NCI-H2227 treated with DMSO at 0.1 percent for 48 hours (cell line): ENCODE measurements at places on chromosomes 16 and 17.

GRCh38 chr17:78875363-78876093, 27.5 kb downstream of the CEP295NL start:
- no peak for DNase-seq

GRCh38 chr17:79038545-79039135, 14.7 kb downstream of the C1QTNF1 start:
- no peak for DNase-seq

DNA sequence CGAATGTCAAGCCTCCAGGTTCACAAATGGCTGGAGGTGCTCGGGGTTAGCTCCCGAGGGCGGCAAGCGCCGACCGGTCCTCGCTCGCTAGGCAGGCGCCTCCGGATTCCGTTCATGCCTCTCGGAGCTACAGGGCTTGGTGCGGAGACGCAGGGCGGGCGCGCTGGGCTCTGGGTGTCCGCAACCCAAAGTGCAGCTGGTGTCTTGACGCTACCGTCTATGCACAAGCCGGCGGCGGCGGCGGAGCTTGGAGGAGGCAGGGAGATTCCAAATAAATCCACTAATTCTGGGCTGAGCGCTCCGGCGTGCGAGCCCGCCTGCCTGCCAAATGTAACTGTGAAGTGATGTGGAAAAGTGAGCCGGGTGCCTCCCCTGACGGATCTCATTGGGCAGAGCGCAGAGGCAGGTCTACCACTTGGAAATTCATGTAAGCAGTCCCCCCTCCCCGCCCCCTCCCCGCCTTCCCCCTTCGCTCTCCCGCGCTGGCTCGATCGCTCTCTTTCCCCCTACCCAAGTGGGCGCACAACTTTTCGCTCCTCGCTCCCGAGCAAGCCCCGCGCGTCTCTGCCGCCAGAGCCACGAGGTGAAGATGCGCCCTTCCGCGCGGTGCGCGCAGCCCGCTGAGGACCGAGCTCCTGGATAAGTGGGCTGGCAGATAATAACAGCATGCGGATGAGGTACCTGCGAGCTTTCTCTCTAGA, at the start of gene CDH8:
CDH8 (minus strand) TSS at position 338 of the 701 bp plus-strand sequence. CDS start 15,035 bp downstream, outside the sequence.
- peak; percentile 17 for DNase-seq

- no peak for DNase-seq
Observed at GRCh38 chr17:18278867-18279266, 18.4 kb downstream of the MIEF2 start.

GRCh38 chr17:17391668-17392370, 85.0 kb upstream of the MED9 start:
- DNase-seq: no peak

- no peak for DNase-seq
Observed at GRCh38 chr16:66612422-66612821, 7.9 kb downstream of the CMTM3 start.

- DNase-seq: peak; percentile 30
Observed at GRCh38 chr17:15260376-15261257, 4.5 kb downstream of the PMP22 start.

DNA sequence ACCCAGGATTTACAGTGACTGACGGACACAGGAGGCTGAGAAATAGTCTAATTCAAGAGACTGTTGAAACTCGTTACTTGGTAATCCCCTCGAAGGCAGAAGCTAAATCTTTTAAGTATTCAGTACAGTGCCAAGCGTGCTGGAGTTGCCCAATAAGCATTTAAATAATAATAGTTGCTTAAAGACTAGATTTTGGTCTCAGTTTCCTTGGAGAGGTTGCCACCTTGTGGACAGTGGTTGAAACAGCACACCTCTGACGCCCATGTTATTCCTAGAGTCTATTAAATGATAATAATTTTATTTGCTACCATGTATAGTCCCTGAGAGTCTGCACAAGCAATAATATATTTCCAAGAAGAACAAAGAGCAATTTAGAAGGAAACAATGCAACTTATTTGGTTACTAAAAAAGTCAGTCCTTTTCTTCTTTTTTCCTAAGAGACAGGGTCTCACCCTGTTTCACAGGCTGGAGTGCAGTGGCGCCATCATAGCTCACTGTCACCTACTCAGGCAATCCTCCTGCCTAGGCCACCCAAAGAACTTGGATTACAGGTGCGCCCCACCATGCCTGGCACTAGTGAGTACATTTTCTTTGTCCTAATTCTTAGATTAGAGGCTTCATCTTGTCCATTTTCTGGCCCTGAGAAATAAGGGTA, 138.0 kb upstream of the NUDT7 start:
- peak; percentile 8 for DNase-seq

GRCh38 chr17:8995711-8996110, 25.6 kb upstream of the NTN1 start:
- DNase-seq: no peak

GRCh38 chr17:61456061-61456681, 3.9 kb downstream of the TBX4 start:
- DNase-seq: no peak

DNA sequence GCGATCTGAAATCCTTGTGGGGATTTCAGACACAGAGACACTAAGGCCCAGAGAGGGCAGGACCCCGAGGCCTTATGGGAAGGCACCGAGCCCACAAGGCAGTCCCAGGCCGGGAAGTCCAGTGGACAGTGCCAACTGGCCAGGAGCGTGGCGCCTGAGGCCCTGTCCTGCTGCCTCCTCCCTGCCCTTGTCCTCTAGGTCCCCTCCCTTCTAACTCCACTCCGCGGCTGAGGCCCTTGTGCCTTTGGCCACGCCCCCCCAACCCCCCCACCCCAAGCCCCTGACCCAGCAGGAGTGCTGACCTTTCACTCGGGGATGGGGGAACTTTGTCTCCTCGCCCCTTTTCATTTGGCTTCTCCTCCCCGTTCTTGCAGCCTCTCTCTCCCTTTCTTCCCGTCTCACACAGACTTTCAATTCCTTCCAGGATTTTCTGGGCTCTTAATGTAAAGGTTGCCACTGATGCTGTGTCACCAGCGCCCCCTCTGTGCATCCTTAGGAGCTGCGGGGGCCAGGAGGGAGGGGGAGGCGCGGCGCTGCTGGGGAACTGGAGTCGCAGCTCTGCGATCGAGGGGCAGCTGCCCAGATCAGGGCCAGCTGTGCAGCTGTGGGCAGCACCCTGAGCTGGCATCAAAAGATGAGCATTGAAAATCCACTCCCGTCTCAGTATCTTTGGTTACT, 29.1 kb downstream of the CRHR1 start:
- DNase-seq: no peak

DNA sequence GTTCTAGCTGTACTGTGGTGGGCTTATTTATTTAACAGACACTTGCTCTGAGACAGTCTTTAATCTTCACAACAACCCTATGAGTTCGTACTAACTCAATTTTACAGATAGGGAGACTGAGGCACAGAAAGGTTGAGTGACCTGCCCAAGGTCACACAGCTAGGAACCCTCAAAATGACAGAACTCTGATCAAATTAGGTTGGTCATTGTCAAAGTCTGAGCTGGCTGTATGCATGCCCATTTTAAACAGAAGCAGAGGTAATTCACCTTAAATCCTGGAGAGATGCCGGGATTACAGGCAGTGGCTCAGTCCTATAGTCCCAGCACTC, 24.9 kb downstream of the LAT start:
- no peak for DNase-seq

- no peak for DNase-seq
Observed at GRCh38 chr16:86061721-86062120, 162.8 kb downstream of the IRF8 start.

- no peak for DNase-seq
Observed at GRCh38 chr16:81457326-81458133, 12.9 kb downstream of the CMIP start.

DNA sequence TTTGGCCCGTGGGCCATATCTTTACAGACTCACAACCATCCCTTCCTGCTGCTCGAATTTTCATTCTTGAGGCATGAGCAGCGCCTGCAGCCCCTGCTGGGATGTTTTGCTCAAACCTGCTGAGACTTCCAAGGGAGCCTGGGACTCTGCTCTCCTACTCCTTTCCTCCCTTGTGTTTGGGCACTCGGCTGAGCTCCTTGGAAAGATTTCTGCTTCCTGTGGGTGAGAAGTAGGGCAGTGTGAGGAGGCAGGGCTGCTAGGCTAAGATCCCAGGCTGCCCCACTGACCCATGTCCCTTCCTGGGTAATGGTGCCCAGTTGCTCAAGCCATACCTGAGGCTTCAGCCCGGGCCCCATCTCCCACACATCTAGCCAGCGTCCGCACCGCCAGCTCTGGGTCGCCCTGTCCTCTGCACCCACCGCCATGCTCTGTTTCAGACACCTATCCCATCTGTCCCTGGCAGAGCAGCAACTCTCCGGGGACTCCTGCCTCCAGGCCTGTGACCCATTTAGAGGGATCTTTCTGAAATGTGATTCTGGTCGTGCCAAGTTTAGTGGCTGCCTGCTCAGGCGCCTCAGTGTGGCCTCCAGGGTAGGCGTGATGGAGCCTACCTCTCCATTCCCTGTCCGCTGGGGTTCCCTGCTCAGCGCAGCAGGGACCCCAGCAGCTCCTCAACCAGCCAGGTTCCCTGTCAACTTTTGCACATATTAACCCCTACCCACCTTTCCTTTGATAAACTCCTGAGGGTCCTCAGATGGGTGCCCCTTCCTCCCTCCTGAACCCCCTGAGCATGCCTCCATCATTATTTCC, 190.1 kb downstream of the CCDC182 start:
- DNase-seq: no peak

DNA sequence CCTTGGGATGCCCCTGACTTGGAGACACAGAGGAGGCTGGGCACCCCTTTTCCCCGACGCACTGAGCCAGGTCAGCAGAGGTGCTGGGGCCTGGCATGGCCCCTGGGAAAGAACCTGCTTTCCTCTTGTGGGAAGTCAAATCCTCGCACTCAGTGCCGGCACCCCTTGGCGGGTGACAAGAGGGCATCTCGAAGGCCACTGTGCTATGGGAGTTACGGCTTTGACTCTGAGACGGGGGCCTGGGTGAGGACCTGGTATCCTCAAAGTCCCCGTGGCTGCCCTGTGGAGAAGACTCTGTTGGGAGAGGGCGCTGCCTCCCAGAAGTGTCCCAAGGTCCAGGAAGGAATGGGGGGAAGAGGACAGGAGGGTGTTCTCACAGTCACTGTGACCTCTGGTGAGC, 117.0 kb downstream of the METRNL start:
- DNase-seq: no peak

GRCh38 chr16:84033251-84034195, 9.1 kb downstream of the SLC38A8 start:
- DNase-seq: no peak

- DNase-seq: peak; percentile 100
Observed at GRCh38 chr17:17972126-17972951, at the start of the genes DRC3 and TOM1L2. Gene DRC3 (plus strand): TSS chr17:17972862. CDS start chr17:17977599, 4,737 bp downstream. Gene TOM1L2 (minus strand): TSS chr17:17972400. CDS start chr17:17972313, 87 bp downstream.

DNA sequence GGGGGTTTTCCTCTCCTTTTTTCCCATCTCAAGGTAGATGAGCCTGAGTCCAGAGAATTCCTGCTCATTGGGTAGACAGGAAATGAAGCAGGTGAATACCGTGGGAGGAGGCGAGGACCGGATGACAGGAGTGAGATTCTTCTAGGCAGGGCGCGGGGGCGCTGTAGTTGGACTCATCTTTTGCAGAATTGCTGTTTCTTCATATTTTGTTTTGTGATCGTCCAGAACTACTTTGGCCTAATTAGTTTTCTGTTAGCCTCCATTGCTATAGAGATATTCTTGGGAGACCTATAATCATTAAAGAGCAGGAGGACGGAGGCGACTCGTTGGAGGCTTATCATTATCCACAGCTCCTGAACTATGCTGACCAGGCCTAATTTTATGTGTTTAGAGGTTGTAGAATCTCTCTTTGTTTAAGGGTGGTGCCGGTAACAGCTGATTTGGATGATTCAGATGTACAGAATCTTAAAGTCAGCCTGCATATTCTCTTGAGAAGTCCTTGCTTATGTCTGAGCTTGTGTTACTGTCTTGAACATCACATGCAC, 650 bp downstream of the ATP6V0A1 start:
- peak; percentile 55 for DNase-seq

DNA sequence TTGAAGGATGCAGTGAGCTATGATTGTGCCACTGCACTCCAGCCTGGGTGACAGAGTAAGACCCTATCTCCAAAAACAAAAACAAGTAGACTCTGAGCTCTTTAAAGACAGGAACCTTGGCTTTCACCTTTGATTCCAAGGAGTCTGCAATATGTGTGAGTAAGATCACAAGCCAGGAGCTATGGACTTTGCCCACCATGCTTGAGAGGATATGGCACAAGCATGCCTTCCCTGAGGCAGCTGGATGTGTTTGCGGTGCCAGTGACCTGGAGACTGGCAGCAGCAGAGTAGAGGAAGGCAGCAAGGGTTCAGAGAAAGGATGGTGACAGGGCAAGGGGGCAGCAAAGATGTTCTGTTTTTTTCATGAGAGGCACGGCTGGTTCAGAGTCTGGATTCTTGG, 14.5 kb upstream of the PRKCA start:
- no peak for DNase-seq

DNA sequence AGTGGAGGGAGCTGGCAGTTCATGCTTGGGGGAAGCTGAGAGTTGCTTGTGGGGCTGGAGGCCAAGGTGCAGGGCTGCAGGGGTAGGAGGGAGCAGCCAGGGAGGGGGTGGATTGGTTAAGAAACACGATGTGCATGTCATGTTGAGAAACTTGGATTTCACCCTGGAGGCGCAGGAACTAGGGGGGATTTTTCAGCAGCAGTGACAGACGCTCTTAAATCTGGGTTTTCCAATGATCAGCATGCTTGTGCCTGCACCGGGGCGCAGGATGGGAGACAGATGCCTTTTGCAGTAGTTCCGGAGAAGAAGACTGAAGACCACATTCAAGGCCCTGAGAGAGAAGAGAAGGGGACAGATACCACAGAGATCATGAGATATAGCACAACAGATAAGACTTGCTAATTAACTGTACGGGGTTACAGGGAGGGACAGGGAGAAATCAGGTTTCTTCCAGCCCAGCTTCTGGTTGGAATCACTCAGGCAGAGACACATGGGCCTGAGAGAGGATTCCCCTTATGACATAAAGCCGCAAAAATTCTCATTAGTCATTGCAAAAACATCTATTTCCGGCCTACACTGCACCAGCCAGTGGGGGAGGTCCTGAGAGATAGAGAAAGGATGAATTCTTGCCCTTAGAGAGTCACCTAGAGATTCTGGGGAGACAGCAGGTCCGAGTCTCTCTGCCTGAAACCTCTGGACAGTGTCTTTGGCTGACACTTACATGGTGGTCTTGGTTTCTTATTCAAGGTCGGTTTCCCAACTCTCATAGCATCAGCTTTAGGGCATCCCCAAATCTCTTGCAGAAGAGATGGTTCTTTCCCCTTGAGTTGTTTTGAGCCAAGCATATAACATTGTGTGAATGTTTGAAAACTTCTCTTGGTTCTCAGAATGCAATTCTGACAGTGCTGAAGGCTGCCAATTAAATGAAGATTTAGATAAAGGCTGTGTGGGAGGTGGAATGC, 27.1 kb downstream of the CDH13 start:
- no peak for DNase-seq

- DNase-seq: peak; percentile 48
Observed at GRCh38 chr17:35242158-35242804, 591 bp upstream of the SLFN5 start.

- peak; percentile 81 for DNase-seq
Observed at GRCh38 chr17:75130632-75131277, 787 bp downstream of the NT5C start.

- no peak for DNase-seq
Observed at GRCh38 chr17:61669522-61669921, 78.5 kb upstream of the NACA2 start.

GRCh38 chr17:3641717-3642486, 5.3 kb downstream of the CTNS start:
- DNase-seq: no peak

- no peak for DNase-seq
Observed at GRCh38 chr17:65783845-65784334, 222.4 kb upstream of the AXIN2 start.

GRCh38 chr17:51322390-51323029, 62.2 kb downstream of the UTP18 start:
- peak; percentile 1 for DNase-seq
